ENCODE measurements at places on chromosomes 4 and X. TPM values are rescaled to one million over a fixed set of nuclear protein-coding genes. Genes with fewer than 3 reads are reported as not detected.

Gene ZAR1
- not detected for total RNA-seq

Gene MTNR1A
- not detected for total RNA-seq

Gene MCF2
- total RNA-seq = 0.37 TPM

Gene NDUFA1
- 37.1 TPM for total RNA-seq

Gene CXCL8
- 100 TPM for total RNA-seq

Gene COX7B2
- not detected for total RNA-seq

Gene TSPAN7
- total RNA-seq = 52.4 TPM

Gene TMPRSS11D
- total RNA-seq = not detected

Gene CFP
- 23.6 TPM for total RNA-seq

Gene ARHGEF9
- 25.2 TPM for total RNA-seq

Gene AFP
- total RNA-seq = 1.3 TPM

Gene GPC4
- 38.6 TPM for total RNA-seq

Gene REELD1
- total RNA-seq = 0.60 TPM

Gene PITX2
- total RNA-seq = not detected

Gene ACTRT1
- not detected for total RNA-seq

Gene GPAT3
- 11.6 TPM for total RNA-seq

Gene PDGFRA
- 151 TPM for total RNA-seq

Gene PRMT9
- 8.0 TPM for total RNA-seq

Gene SLC49A3
- 35.1 TPM for total RNA-seq

Gene RAB33A
- total RNA-seq = 0.67 TPM

Gene STAG2
- 181 TPM for total RNA-seq

Gene CFAP99
- 12.1 TPM for total RNA-seq

Gene PRR32
- total RNA-seq = not detected

Gene FBXO8
- total RNA-seq = 26.6 TPM

Gene CRMP1
- total RNA-seq = 24.4 TPM

Gene CT45A10
- total RNA-seq = not detected

Gene TEX13D
- total RNA-seq = not detected

Gene ARHGAP6
- 17.6 TPM for total RNA-seq

Gene ASB12
- total RNA-seq = not detected

Gene HERC5
- total RNA-seq = 7.8 TPM

Gene TIGD2
- total RNA-seq = 8.3 TPM

Gene SORBS2
- 38.4 TPM for total RNA-seq

Gene PI4K2B
- 42.5 TPM for total RNA-seq

Gene AMER1
- 4.0 TPM for total RNA-seq

Gene TCEAL6
- total RNA-seq = not detected

Gene TMEM150C
- 5.4 TPM for total RNA-seq

Gene ALAS2
- total RNA-seq = 2.8 TPM

Gene POLA1
- total RNA-seq = 18.7 TPM

Gene FAAH2
- 16.0 TPM for total RNA-seq

Gene MAGEA2B
- total RNA-seq = not detected

Gene CLDN22
- total RNA-seq = not detected

Measured in lung (tissue), 17 donors.